Renal cortical epithelial cell (primary cell): ENCODE measurements at places on chromosomes 5 and 9. TPM values are rescaled to one million over a fixed set of nuclear protein-coding genes. Genes with fewer than 3 reads are reported as not detected.

GRCh38 chr5:131382407-131383395 is 118.8 kb downstream of the CDC42SE2 start:
- DNase-seq, result peak; percentile 86

The AK8 gene
- total RNA-seq, result 2.3 TPM in 1 of 2 replicates, not detected in the other

The TMEM174 gene
- total RNA-seq, result 0.15 TPM in 1 of 2 replicates, not detected in the other

The ADAMTS13 gene
- total RNA-seq, result 0.52 and 6.0 TPM in 2 replicates

The IFNA6 gene
- total RNA-seq, result not detected in 2 replicates

DNA sequence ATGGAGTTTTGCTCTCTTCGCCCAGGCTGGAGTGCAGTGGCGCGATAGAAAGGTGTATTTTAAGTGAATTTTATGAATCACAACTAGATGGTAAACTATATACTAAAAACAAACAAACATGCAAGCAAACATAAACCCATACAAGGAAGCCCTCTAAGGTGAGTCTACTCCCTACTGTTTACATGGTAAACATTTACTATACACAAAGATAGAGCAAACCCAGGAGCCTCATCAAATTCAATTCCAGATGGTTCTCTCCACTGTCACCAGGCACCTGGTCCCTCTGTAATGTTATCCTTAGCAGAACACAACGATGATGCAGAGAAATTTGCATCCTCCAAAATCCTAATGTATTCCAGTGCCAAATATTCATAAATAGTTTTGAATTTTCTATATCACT is 17.9 kb downstream of the ANKH start:
- DNase-seq, result no peak

The PLAC8L1 gene
- total RNA-seq, result not detected in 2 replicates

The PDGFRB gene
- total RNA-seq, result 0.30 and 0.52 TPM in 2 replicates

The PCDHGA8 gene
- 0.69 and 1.6 TPM in 2 replicates for total RNA-seq
